Cortex of kidney (tissue), 1 donor: ENCODE measurements at places on chromosomes 5 and 9.

DNA sequence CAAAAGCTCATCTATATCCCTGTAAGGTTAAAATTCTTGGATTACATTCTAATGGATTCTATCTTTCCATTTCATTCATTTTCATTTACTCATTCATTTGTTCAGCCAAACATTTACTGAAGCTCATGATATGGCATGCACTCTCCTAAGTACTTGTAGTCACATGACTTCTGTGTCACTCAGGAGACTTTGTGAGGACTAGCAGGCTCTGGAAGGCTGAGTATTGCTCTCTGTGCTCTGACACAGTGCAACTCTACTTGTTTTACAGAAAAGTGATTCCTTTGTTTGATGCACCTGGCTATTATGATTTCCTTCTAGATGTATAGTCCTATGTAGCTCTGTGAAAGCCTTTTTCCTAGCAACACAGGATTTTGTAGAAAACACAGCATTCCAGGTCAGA lies 53.0 kb downstream of the YIPF5 start:
- no peak for DNase-seq

DNA sequence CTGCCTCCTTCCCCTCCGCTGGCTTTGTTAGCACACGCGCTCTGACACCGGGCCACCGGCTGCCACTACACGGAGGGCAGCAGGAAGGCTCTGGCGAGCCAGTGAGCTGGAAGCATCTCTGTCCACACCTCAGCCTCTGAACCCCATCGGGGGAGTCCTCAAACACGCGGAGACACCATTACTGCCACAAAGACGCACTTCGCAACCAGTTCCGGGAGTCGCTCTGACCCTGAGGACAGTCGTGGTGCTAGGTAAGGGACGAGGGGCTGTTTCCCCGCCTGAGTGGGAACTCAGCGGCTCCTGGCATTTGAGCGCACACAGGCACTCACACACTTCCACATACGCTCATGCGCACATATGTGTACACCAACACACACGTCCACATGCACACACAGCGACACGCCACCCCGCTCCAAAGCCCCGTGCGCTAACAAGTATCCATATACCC lies 160.0 kb downstream of the C9orf152 start:
- DNase-seq = no peak

- no peak for DNase-seq
These were observed 130.3 kb downstream of the PAX5 start for GRCh38 chr9:36903541-36904435.

DNA sequence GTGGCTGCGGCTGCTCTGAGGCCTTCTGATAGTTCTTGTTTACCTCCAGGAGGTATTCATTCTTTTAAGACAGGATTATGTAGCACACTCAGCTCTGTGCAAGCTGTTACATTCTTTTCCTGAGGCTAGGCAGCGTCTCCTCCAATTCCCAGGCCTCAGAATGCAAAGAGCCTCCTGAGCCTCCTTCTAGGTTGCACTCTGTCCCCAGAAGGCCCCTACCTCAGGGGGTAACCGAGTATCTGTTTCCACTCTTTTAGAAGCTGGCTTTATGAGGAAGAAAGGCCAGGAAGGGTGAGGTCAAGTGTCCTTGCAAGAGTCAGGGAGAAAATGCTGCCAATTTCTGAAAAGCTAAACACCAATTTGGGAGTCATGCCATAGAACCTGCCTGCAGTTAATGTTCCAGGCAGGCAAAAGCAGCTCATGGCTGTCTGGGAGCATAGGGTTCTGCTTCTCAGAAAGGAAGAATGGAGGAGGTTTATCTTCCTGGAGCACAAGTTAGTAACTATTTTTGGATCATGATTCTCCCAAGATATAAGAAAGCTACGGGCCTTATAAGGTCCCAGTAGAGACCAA lies 178.9 kb downstream of the SEMA6A start:
- no peak for DNase-seq

DNA sequence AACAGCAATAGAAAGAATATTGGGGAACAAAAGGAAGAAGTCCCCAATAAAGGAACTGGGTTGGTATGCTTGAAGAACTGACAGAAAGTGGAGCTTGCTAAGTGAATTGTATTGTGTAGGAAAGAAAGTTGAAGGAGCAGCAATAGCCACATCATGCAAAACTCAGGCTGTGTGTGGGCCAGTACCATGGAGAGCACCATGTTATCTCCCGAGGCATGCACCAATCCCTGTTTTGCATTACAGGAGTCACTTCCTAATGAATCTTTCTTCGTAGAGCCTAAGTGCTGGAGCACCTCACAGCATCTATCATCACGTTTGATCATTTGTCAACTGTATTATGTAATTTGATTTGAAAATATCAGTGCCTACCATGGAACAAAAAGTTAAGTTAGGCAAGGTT lies 137.7 kb upstream of the NMUR2 start:
- DNase-seq = no peak

DNA sequence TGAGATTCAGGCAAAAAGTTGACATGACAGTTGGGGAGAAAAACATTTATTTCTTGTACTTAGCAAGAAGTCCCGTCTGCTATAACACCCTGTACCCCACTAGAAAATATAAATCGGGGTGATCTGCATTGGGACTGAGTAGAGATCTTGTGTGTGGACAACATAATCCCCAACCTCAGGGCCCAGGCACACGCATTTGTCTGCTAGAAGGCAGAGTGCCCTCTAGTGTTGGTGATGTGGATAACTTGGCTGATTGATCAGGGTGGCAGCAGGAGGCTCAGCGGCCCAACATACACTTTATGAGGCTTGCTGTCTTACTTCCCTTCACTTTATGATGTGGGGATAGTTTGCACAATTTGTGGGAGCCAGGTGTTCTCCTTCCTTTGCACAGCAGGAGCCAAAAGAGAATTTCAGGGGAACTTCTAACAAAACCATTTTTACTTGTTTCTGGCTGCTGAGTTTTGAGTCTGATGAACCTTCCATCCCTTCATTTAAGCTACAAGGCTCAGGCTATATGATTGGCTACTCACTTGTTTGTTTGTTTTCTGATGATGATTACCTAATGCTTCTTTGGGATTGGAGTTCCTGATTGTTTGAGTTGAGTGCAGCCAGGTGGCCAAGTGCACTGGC lies 263.2 kb downstream of the DMAC1 start:
- no peak for DNase-seq

- DNase-seq = no peak
These were observed 70.4 kb upstream of the TBCA start for GRCh38 chr5:77846422-77847128.

DNA sequence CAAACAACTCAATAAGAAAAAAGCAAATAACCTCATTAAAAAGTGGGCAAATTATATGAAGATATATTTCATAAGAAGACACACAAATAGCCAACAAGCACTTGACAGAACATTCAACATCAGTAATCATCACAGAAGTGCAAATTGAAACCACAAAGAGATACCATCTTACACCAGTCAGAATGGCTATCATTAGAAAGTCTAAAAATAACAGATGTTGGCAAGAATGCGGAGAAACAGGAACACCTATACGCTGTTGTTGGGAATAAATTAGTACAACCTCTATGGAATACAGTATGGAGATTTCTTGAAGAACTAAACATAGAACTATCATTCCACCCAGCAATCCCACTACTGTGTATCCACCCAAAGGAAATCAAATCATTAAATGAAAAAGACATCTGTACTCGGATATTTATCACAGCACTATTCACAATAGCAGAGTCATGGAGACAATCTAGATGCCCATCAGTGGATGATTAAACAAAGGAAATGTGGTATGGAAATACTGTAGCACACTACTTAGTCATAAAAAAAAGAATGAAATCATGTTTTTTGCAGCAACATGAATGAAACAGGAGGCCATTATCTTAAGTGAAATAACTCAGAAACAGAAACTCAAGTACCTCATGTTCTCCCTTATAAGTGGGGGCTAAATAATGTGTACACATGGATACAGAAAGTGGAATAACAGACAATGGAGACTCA lies 106.8 kb upstream of the FST start:
- DNase-seq = no peak

DNA sequence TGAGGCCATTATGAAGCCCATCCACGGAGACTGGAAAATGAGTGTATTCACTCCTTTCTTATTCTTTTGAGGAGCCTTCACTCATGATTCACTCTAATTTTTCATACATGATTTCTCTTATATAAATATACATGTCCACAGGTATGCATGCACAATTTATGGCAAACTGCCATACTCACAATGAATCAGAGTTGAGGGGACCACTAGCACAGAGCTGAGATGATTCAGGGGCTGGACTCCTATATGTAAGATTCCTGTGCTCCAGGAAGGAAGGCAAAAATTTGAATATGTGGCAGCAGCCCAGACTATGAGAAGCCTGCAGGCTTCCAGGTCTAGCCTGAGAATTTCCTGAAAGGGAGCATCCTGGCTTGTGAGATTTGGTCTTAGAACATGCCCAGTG lies 484.6 kb downstream of the PRELID2 start:
- no peak for DNase-seq

GRCh38 chr9:88988796-88989641 lies 2.2 kb upstream of the S1PR3 start:
- no peak for DNase-seq

GRCh38 chr9:21104787-21105186 lies 27.0 kb upstream of the IFNB1 start:
- no peak for DNase-seq
